ENCODE measurements at places on chromosomes 7 and 10. TPM values are rescaled to one million over a fixed set of nuclear protein-coding genes. Genes with fewer than 3 reads are reported as not detected.

Gene OPN1SW
- not detected for total RNA-seq

Gene SLC26A3
- not detected for total RNA-seq

Gene ASB10
- total RNA-seq = not detected

Gene PTPN20
- 2.1 TPM for total RNA-seq

Gene SPOCK2
- 0.10 TPM for total RNA-seq

Gene NPFFR1
- not detected for total RNA-seq

- DNase-seq = no peak
These were observed 221.3 kb downstream of the SKIDA1 start for GRCh38 chr10:21304198-21304597.

DNA sequence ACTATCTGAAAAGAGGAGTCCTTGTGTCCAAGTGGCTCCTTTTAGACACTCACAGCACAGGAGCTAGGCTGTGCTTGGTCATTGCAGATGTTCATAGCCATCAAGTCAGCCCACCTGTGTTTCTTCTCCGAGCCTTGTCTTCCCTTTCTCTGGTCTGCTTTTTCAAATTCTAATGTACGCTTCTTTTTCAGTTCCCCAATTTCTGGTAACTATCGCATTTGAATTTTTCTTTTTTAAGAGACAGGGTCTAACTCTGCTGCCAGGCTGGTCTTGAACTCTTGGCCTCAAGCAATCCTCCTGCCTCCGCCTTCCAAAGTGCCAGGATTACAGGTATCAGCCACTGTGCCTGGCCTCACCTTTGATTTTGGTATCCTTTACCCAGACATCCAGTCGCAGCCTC lies 18.9 kb downstream of the APBB1IP start:
- DNase-seq = no peak

DNA sequence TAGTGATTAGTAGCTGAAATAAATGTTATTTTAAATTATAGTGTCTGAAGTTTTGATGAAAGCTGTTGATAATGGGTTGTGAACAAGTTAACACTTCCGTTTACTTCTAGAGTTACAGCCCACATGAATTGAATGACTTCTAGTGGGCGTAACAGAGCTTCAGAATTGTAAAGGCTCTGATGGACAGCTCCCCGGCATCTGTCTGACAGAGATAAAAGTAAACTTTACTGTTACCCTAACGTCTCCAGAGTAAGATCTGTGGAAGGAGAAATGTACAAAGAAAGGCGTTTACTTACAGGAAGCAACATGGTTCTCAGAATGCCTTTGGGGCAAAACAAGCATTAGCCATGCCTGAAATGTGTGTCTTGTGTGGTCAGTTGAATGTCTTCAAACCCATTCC lies 124.4 kb downstream of the ADARB2 start:
- DNase-seq = no peak

DNA sequence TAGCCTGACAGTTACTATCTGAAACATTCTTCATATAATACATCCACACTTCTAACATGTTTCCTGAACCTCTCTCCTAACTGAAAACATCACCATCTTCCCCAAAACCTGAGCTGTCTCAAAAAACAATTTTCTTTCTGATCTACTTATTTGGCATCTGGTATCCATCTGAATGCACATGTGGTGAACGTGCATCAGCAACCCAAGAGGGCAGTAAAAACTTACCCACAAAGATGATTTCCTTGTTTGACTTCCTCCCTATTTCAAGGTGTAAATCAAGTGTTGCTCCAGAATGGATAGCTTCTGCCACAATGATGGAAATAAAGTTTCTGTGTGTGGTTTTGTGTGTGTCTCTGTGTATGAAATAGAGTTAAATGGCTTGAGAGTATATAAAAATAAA lies 500.4 kb downstream of the MAGI2 start:
- no peak for DNase-seq

- DNase-seq = peak; percentile 84
These were observed 13.6 kb upstream of the SVIL start for GRCh38 chr10:29648114-29648982.

DNA sequence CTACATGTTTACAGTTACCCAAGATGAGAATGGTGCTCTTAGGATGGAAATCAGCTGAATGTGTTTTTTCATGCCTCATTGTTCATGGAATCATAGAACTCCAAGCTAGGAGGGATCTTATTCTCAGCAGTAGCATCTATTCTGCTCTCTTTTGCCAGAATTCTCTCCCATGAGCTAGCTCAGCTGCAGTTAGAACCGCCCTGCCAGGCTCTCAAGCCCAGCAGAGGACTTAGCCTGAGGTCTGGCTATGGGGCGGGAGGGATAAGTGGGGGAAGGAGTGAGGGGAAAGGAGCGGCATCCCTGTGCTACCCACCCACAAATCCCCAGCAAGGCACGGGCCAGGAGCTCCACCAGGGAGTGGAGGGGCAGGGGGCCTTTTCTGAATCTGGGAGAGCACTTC lies 120.7 kb upstream of the PLXNA4 start:
- no peak for DNase-seq

DNA sequence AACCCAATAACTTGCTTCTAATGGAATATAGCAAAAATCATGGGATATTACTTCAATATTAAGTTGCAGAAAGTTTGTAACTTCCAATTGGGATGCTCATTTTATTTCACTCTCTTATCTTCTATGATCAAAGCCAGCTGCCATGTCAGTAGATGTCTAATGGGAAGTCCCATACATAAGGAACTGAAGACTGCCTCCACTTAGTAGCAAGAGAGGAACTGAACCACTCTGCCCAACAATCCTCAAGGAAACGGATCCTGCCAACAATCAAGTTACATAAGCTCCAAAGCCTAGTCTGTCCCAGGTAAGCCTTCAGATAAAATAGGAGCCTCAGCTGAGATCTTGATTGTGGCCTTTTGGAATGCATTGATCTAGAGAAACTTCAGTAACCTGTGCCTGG lies 431.5 kb upstream of the PCDH15 start:
- no peak for DNase-seq

DNA sequence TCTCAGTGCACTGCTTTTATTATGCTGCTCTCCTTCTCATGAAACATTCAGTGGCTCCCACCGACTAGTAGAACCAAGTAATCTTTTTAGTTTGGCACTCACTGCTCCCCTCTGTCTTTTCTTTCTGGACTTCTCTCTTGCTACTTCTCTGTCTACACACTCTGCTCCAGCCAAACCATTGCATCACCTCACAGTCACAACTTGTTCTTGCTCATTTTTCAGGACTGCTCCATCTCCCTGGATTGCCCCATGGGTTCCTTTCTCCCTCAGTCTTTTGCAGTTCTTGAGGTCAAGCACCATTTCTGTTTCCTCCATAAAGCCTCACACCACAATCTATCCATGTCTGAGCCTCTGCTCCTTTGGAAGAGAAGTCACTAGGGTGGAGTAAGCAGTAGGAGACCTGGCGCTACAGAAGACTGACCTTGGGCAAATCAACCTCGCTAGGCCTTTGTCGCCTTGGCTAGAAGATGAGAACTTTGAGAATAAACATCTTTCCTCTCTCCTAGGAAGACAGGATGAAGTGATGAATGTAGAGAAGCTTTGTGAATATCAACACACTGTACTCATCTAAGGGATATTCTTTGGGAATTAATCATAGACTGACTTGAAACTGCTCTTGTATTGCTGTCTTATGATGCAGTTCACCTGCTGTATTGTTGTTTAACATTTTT lies 186.2 kb downstream of the LRMDA start:
- DNase-seq = no peak

- DNase-seq = peak; percentile 38
These were observed 169.1 kb downstream of the IMMP2L start for GRCh38 chr7:111393011-111393754.

DNA sequence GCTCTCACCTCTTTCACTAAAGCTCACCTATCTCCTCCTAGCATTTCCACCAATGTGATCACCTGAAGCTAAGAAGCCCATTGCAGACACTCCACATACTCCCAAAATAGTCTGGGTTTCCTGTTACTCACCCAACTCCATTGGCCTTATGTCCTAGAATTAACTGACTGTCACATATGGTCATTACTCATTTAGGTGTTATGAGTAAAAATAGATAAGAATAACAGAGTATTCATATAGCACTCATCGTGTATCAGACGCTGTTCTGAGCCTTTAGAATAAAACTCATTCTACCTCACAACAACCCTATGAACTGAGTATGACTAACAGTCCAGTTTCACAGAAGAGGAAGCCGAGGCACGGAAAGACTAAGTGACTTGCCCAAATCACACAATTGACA lies 174.2 kb upstream of the NPVF start:
- no peak for DNase-seq

DNA sequence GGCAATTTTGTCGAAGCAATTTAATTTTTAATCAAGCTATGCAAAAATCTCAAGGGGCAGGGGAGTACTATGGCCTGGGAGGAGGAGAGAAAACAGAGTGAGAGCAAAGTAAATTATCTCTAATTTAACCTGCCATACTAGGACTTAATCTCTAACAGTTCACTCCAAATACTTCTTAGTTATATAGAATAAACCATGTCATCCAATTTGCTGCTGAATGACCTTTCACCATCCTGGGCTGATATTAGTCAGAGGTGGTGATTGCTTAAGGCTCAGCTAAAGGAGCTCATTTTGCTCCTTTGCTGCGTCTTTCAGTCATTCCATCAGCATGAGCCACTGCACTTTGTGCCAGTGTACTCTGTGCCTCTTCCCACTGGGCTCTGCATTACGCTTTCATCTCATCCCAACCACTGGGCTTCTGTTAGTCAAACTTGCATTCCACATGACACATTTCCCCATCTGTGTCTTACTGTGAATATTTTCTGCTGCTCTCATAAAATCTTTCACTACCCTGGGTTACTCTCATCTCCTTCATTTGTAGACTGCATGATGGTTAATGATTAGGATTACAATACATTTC lies 84.3 kb downstream of the CD36 start:
- DNase-seq = peak; percentile 99

DNA sequence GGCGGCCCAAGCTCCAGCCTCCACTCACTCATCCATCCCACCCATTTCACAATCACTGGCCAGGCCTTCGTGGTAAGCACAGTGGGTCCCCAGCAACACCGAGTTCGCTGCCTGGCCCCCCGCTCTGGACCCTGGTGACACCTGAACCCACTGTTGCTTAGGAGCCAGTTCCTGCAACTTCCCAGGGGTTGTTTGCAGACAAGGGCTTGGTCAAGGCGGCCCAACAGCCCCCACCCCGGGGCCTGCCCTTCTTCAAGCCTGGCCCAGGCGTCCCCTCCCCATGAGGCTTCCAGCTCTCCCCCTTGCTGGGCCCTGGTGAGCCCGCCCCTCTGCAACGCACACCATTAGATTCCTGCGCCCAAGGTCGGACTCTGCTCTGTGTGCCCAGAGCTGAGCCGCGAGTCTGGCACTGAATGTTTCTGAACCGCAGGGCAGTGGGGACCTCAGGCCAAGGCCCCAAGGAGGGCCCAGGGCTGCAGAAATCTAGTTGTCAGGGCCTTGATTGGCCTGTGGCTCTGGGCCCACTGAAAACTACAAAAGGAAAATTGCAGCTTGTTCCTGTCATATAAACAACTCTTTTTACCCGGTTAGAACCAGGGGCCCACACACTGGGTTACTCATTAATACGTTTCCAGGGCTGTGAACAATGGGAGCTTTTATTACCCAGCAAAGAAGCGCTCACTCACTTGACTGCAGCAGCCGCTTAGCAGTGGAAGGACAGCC lies 2.1 kb upstream of the COX19 start:
- peak; percentile 58 for DNase-seq

- no peak for DNase-seq
These were observed 31.5 kb upstream of the PPP2R2D start for GRCh38 chr10:131869344-131869743.

DNA sequence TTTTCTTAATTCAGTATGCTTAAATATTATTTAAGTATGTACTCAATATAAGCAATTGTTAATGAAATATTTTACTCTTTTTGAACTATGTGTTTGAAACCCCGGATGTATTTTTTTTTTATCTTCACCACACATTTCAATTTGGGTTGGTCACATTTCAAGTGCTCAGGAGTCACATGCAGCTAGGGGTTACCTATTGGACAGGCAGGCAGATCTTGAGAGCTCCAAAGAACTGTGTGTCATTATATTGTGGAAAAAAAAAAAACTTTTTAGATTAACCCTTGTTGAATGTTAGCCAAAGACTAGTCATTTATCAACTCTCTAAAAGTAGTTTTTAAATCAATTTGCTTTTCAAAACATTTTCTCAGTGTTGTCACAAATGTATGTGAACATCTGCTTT lies 37.2 kb downstream of the IKZF1 start:
- DNase-seq = no peak

- DNase-seq = no peak
These were observed 360.4 kb upstream of the CELF2 start for GRCh38 chr10:10657139-10657760.

DNA sequence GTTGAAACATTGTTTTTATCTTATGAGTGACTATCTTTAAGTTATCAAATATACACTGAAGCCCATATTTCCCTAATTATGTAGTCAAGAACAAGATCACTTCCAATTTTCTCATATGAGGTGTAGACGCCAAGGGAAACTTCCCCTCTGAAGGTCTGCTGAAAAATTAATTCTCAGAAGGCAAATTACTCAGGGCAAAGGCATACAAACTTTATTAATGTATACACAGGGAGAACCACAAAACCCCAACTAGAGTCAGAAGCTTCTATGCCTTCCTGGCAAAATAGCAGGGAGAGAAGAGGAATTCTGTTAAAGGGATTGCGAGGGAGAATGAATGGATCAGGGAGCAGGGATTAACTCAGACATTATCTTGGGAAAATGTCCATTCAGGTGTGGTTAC lies 83.4 kb downstream of the DOCK4 start:
- DNase-seq = no peak

DNA sequence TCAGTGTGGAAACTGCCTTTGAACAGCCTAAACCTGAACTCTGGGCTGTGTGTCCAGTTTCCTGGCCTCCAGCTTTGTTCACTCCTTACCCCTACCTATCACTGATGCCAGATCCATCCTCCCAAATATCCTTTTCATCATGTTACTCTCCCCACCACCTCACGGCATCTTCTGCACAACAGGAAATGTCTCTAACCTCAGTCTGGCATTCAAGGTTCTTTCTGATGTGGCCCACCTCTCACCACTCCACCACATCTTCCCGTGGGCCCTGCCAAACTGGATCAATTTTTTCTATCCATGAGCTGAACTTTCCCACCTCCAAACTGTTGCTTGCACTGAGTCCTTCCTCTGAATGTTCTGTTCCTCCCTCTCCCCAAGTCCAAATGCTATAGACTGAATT lies 35.8 kb upstream of the MAP3K8 start:
- DNase-seq = no peak

- DNase-seq = peak; percentile 45
These were observed 17.9 kb downstream of the SEMA3A start for GRCh38 chr7:84176716-84177115.

DNA sequence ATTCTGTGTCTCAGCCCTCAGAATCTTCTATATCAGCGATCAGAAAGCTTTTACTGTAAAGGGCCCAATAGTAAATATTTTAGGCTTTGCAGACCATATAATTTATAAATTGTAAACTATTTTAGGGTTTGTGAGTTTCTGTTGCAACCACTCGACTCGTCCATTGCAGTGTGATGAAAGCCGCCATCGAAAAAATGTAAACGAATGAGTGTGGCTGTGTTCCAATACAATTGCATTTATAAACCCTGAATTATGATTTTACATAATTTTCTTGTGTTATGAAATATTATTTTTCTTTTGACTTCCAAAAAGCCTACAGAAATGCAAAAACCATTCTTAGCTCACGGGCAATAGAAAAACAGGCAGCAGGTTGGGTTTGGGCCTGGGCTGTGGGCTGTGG lies 62.5 kb upstream of the ADO start:
- DNase-seq = no peak
